ENCODE measurements at places on chromosomes 3 and 15.
A peak's percentile ranks its signal among the peaks of the same experiment; 100 is the strongest.

GRCh38 chr3:129313665-129314385 is 35.2 kb downstream of the HMCES start:
- no peak for DNase-seq

GRCh38 chr15:51589881-51590568 is 32.5 kb downstream of the DMXL2 start:
- DNase-seq: no peak

DNA sequence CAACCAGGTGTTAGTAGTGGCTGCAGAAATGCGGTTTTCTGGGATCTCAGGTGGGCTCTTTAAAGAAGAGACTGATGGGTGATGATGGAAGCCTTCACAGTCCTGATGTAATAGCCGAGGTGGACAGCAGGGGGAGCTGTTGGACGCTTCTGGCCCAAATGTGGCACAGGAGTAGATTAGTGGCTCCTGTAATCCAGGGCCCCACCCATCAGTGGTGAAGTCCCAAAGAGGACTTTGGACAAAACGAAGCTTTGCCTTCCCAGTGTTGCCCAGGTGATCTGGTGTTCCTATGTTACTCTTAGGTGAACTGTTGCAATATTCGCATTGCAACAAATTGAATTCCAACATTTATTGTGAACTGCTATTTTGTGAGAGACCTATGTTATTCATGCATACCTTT is 31.8 kb upstream of the MYZAP start:
- DNase-seq: peak; percentile 60

DNA sequence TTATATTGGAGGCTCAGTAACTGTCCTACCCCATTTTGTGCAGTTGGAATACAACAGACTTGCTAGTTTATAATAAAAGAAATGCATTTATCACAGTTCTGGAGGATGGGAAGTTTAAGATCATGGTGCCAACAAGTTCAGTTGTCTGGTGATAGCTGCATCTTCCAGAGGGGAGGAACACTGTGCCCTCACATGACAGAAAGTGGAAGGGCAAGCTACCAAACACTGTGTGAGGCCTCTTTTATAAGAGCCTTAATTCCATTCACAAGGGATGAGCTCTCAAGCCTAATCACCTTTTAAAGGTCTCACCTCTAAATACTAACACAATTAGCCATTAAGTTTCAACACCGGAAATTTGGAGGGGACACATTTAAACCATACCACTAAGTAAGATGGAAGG is 1073.9 kb downstream of the PLOD2 start:
- no peak for DNase-seq

- DNase-seq: no peak
Observed at GRCh38 chr15:100183921-100184495, 157.8 kb downstream of the ADAMTS17 start.

- DNase-seq: no peak
Observed at GRCh38 chr15:35496585-35496984, 49.4 kb downstream of the DPH6 start.

- DNase-seq: no peak
Observed at GRCh38 chr15:52301265-52301847, 5.8 kb upstream of the MYO5C start.

GRCh38 chr3:46725621-46726314 is 8.1 kb upstream of the PRSS50 start:
- no peak for DNase-seq

DNA sequence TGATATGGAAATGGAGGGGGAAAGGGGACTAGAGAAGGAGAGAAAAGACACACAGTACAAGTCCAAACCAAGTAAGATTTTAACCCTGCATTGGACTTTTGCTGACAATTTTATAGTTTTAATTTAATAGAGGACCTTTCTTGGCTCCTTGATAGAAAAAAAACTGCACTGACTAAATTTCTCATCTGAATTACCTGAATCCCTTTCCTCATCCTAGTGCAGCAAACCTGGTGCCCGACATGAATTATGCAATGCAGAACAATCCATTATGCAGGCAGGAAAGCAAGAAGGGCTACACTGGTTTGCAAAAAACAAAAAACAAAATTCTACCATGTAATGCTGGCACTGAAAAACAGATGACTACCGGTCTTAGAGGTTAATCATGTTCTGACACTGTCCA is 15.5 kb downstream of the MAGI1 start:
- no peak for DNase-seq

- DNase-seq: no peak
Observed at GRCh38 chr3:187722206-187722612, 19.9 kb upstream of the RTP2 start.

GRCh38 chr3:56389183-56389830 is 79.0 kb downstream of the ERC2 start:
- no peak for DNase-seq

DNA sequence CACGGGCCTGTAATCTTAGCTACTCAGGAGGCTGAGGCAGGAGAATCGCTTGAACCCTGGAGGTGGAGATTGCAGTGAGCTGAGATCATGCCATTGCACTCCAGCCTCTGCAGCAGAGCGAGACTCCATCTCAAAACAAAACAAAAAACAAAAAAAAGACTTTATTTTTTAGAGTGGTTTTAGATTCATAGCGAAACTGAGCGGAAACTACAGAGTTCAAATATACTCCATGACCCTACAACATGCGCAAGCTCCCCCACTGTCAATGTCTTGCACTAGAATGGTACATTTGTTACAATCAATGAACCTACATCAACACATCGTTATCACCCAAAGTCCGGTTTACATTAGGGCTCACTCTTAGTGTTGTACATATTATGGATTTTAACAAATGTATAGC is 2.2 kb upstream of the CRTAP start:
- no peak for DNase-seq

GRCh38 chr3:187896646-187897045 is 151.4 kb upstream of the BCL6 start:
- DNase-seq: no peak

GRCh38 chr3:169133178-169134161 is 530.0 kb downstream of the MECOM start:
- no peak for DNase-seq

DNA sequence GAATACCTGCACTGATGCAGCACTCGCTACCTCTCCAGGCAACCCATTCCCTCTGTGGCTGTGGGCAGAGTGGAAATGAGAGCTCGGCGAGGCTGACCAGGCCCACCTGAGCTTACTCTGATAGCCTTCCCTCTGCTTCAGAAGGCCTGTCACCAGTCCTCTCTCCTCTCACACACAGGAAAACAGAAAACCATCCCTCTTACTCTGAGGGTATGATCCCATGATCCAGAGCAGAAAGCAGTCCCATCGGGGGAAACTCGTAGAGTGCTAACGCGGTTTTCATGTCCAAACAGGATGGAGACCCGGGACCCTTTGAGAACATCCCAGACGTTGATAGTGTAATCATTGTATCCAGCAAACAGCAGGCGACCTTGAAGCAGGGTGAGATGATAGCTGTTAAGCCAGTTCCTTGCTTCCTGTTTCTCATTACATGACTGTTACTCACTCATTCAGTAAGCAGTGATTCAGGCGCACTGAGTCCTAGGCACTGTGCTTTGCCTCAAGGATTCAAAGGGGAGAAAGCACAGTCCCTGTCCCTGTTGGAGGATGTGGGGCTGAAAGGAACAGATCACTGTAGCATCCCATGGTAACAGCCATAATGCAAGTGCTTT is 11.8 kb upstream of the BCL2L10 start:
- DNase-seq: no peak

- no peak for DNase-seq
Observed at GRCh38 chr3:42129014-42129953, 38.1 kb downstream of the TRAK1 start.

DNA sequence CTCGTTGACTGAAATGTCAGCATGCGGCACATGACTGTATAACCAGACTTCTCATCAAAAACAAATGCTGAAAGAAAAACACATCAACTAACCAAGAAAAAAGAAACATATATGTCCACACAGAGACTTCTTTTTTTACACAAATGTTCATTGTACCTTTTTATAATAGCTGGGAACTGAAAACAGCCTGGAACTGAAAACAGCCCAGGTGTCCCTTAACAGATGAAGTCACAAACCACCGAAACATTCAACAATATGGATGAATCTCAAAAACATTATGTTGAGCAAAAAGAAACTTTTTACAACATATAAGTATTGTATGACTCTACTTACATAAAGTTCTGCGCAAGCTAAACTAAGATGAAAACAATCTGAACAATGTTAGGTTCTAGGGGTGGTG is 20.6 kb downstream of the UBE3A start:
- no peak for DNase-seq

GRCh38 chr3:184196536-184196935 is 10.5 kb downstream of the ABCF3 start:
- DNase-seq: no peak

GRCh38 chr3:171257251-171258203 is 202.7 kb downstream of the TNIK start:
- no peak for DNase-seq

DNA sequence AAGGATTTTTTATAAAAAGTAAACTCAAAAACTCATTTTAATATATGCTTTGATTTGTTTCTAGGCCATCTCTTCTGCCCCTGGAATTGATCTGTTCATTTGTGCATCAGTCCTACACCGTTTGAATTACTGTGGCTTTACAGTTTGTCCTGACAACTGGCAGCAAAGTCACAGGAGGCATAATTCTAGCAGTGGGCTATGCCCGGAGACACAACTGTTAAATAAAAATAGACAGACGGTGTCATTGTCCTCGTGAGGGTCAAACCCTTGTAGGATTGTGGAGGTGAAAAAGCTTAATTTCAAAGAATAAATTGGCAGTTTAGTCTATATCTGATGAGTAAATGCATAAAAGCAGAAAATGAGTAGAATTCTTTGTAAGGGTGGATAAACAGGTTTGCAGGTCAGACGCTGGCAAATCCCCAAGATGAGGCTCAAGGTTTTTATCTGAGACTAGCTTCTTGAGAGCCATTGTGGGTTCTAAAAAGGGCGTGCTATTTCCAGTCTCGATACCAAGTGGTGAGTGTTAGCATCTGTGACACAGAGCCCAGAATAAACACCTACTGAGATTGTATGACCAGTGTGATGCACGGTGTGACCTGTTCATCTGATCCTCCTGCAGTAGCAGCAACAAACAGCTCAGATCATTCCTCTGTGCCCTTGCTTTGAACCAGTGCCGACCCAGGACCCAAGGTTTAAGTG is 51.5 kb upstream of the SLCO3A1 start:
- no peak for DNase-seq

DNA sequence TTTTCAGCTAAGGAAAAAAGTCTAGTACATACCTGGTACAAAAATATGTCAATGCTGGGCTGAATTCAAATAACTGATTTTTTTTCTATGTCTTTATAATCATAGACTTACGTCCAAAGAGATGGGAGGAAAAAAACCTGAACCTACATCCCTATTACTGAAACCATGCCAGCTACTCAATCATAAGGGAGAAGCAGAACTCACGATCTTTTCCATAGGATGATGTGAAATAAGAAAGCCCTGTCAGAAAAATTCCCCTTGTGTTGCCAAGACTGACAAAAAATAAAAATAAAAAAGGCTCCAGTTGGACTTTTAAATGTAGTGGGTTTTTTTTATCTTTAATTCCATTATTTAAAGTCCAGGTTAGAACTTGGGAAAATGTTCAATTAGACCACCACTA is 3.3 kb downstream of the MSL2 start:
- DNase-seq: no peak

DNA sequence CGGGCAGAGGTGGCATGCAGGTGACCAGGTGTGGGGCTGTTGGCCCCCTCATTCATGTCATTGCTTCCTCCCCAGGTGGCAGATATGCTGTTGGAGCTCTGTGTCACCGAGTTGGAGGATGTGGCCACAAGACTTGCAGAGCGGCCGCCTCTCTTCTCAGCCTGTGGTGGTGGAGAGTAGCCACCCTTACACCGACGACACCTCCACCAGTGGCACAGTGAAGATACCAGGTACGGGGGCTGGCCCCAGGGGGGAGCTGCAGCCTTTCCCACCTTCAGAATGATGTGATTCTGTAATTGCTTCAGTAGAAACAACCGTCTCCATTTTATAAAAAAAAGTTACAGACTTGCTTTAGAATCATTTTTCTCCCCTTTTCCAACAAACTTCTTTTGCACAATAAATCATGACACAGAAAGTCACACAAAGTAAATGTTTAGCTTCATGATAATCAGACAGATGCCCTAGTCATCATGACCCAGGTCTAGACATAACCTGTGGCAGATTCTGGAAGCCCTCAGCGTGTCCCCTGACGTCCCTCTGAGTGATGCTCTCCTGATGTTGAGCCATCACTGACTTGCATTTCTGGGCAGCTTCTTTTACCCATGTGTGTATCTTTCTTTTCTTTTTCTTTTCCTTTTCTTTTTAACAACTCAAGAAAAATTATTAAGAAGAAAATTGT is 76.0 kb upstream of the FAN1 start:
- no peak for DNase-seq

DNA sequence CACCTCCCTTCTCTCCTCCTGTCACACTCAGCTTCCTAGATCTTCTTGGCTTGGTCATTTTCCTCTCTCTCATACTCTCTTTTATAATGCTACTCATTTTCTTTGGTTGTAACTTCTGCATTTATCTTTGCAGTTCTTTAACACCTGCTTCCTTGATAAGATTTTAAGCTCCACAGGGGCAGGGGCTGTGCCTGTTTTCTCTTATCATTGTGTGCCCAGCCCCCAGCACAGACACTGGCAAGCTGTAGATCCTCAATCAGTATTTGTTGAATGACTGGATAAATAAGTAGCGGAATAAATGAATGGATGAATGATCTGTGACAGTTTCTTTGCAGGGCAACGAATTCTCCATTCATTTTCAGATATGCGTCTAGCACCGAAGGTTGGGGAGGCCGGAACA is 64.3 kb upstream of the MEX3B start:
- DNase-seq: no peak

GRCh38 chr3:149174901-149175300 is 45.5 kb downstream of the HPS3 start:
- DNase-seq: no peak

- DNase-seq: no peak
Observed at GRCh38 chr15:66080717-66081398, 172.7 kb downstream of the MEGF11 start.

DNA sequence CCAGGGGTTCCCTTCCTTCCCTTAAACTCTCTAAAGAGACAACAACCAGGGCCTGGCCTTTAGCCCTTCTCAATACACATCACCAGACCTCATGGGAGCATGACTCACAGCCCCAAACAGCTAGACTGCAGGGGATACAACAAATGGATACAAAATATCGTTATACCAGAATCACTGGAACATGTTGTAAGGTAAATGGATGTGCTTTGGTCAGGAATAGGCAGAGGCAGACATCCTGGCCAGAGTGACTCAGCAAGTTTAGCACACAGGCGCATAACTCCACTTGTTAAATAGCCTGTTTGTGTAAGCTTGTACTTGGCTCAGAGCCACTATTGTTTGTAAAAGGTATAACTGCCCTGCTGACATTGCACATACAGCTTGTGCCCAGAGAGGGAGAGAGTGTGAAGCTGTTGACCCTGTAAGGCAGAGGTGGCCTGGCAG is 18.3 kb downstream of the TMED3 start:
- DNase-seq: no peak

- no peak for DNase-seq
Observed at GRCh38 chr15:100863075-100863795, 16.4 kb upstream of the ALDH1A3 start.

GRCh38 chr3:139434764-139435307 is 41.5 kb downstream of the RBP2 start:
- DNase-seq: no peak

- DNase-seq: no peak
Observed at GRCh38 chr15:58442122-58442521, 10.3 kb downstream of the LIPC start.

GRCh38 chr3:42819351-42819965 is 10.2 kb downstream of the ACKR2 start:
- DNase-seq: no peak

Measured in T-helper 9 cell (primary cell).